ENCODE measurements at places on chromosomes 5 and 9.

DNA sequence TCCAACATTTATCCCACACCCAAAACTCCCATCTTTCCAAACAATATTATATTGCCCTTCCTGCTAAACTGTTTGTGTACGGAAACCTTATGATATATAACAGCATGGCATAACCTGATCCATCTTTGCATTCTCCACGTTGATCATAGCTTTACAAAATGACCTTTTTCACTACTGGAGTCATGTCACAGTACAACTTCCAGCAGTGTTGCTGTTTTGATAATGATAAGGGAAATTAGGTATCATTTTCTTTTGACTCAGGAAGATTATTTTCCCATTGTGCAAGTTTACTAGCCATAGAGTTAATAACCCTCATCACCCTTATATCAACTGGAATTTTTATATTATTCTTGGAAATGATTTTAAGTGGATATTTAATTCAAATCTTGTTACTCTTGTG lies 57.5 kb downstream of the SH3GL2 start:
- no peak for DNase-seq

DNA sequence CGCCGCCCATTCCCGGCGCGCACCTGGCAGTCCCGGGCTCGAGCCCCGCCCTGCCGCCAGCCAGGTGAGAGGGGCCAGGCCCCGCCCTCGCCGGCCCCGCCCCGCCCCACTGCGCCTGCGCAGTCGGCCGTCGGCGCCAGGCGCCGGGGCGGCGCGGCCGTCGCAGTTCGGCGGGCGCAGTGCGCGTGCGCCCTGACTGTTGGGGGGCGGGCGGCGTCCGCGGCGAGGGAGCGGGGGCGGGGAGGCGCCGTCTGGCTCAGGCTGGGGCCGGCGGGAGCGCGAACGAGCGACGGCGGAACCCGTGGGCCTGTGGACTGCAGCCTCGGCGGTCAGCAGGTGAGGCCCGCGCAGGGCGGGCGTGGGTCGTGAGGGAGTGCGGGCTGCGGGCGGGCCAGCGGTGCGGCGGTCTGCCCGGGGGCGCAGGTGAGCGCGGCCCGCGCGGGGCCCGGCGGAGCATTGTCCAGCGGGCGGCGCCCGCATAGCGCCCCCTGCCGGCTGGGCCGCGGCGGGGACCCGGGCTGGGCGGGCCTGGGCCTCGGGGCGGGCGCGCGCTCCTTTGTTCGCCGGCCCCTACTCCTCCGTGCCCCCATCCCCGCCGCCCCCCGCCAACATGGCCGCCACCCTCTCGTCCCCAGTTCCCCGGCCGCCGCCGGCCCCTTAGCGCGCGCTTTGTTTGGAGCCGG lies at the start of gene SPIN1:
Gene SPIN1 (plus strand): TSS at position 242 of the 683 bp plus-strand sequence. CDS start 38,096 bp downstream, outside the sequence.
- DNase-seq: no peak

- DNase-seq: no peak
These were observed 172.2 kb downstream of the TRPM3 start for GRCh38 chr9:70949239-70949638.

DNA sequence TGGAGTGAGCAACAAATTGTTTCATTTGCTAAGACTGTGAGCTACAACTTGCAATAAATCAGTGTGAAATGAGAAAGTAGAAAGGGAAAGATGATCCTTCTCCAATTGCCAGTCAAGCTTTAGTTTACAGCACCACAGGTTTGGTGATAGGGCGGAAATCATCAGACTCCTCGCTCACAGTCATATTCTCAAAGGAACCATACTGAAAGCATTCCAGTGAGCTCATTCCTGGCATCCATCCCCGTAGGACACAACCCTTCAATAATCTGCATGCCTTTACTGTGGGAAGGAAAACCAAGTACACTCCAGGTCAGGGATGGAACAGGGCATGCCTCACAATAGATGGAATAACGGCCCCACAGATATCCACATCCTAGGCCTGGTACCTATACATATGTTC lies 80.7 kb downstream of the FSTL4 start:
- no peak for DNase-seq

DNA sequence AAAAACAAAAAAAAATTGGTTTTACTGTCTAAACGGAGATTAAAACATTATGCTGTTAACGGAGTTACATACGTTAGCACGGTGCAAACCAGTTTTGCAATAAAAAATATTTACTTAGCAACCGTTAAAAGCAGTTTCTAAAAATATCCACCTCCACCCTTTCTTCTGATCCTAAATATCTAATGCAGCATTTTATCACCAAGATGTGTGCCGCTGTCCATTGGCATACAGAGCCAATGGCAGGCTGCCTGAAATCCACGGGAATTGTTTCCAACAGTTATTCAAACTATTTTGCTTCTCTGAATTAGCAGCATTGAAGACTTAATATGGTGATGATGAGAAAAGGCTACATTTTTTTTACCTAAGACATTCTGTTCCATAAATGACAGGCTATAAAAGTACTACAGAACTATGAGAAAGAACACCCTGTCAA lies 61.6 kb downstream of the CSNK1A1 start:
- DNase-seq: no peak

DNA sequence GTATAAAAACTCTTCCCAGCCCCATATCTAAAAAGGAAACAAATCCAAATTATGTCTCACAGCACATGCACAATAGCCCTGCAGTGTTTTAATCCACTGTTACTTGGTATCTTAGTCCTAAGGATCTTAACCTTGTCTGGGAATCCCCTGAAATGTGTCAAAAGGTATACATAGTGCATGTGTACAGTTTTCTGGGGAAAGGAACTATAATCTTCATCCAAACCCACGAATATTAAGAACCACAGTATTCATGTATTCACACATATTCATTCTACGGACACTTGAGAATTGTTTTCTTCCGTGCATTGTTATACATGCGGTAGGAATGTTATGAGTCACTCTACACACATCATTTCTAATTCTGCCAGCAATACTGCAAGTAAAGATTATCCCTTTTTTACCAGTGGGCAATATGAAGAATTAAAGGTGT lies 47.8 kb upstream of the SNX2 start:
- no peak for DNase-seq

- DNase-seq: no peak
These were observed 150.9 kb downstream of the OSTF1 start for GRCh38 chr9:75239176-75239575.

DNA sequence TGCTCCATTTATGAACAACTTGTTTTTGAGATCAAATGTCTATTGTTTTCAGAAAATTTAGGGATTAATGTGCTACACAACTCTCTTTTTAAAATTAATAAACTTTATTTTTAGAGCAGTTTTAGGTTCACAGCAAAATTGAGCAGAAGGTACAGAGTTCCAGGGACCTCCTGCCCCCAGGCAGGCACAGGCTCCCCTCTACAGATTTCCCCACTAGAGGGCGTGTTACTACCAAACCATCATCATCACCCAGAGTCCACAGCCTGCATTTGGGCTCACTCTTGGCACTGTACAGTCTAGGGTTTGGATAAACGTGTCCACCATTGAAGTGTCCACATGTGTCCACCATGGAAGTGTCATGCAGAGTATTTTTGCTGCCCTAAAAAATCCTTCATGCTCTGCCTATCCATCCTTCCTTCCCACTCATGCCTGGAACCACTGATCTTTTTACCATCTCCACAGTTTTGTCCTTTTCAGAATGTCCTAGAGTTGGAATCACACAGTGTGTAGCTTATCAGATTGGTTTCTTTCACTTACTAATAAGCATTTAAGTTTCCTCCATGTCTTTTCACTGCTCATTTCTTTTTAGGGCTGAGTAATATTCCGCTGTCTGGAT lies 61.7 kb downstream of the MRPL36 start:
- no peak for DNase-seq

- no peak for DNase-seq
These were observed 70.7 kb upstream of the GNE start for GRCh38 chr9:36328798-36329411.

DNA sequence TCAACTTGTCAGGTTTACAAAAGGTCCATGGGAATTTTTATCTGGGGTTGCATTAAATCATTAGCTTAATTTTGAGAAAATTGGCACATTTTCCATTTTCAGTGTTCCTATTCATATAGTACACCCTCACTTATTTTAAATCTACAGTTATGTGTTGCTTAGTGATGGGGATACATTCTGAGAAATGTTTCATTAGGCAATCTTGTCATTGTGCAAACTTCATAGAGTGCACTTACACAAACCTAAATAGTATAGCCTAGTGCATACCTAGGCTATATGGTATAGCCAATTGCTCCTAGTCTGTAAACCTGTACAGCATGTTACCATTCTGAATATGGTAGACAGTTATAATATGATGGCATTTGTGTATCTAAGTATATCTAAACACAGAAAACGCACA lies 19.8 kb upstream of the FAM151B start:
- DNase-seq: no peak
